ENCODE measurements at places on chromosomes 4 and X. TPM values are rescaled to one million over a fixed set of nuclear protein-coding genes. Genes with fewer than 3 reads are reported as not detected.

Gene DSPP
- not detected for total RNA-seq

Gene SMC1A
- 56.0 TPM for total RNA-seq

Gene RGS12
- 24.1 TPM for total RNA-seq

GRCh38 chr4:77310931-77311330 is 153.9 kb downstream of the CCNG2 start:
- no peak for ATAC-seq

DNA sequence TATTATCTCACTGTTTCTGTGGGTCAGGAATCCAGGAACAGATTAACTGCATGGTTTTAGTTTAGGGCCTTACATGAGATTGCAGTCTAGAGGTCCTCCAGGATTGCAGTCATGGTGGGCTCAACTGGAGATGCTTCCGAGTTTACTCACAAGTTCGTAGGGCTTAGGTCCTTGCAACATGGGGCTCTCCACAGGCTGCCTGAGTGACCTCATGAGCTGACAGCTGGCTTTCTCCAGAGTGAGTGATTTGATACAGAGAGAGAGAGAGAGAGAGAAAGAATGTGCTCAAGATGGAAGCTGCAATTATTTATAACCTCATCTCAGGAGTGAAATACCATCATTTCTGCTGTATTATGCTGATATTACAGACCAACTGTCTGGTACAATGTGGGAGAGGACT is 168.9 kb downstream of the GPAT3 start:
- ATAC-seq: no peak

DNA sequence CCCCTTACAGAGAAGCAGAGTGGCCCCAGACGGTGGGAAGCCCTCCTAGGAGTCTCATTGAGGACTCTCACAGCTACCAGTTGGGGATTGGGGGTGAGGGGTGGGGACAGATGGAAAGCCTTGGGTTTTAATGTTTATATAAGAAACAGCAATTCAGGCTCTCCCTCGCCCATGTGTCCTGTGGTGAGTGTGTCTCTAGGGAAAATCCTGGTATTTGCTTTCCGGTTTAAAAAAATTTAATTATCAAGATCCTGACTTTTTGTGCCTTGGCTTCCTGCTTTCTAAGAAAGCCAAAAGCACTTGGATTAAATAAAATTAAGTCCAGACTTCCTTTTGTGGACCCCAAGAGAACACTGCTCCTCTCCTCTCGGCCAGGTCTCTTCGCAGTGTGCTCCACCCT is 93.8 kb downstream of the SOWAHB start:
- no peak for ATAC-seq

DNA sequence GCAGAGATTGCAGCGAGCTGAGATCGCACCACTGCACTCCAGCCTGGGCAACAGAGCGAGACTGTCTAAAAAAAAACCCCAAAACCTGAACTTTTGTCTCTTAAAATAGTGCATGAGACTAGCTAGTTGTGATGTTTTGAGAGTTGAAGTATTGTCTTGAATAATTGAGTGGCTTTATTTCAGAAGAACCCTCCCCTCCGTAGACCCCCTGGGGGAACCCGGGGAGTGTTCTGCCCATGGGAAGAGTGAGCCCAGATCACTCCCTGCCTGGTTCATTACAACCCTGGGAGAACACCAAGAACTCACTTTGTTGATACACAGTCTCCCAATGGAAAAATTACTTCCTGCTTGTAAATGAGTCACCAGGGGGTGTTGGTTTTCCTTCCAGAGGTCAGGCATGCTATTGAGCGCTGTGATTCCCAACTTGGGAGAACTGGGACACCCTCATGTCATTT is 65.3 kb upstream of the SHISA3 start:
- ATAC-seq: peak; percentile 87

DNA sequence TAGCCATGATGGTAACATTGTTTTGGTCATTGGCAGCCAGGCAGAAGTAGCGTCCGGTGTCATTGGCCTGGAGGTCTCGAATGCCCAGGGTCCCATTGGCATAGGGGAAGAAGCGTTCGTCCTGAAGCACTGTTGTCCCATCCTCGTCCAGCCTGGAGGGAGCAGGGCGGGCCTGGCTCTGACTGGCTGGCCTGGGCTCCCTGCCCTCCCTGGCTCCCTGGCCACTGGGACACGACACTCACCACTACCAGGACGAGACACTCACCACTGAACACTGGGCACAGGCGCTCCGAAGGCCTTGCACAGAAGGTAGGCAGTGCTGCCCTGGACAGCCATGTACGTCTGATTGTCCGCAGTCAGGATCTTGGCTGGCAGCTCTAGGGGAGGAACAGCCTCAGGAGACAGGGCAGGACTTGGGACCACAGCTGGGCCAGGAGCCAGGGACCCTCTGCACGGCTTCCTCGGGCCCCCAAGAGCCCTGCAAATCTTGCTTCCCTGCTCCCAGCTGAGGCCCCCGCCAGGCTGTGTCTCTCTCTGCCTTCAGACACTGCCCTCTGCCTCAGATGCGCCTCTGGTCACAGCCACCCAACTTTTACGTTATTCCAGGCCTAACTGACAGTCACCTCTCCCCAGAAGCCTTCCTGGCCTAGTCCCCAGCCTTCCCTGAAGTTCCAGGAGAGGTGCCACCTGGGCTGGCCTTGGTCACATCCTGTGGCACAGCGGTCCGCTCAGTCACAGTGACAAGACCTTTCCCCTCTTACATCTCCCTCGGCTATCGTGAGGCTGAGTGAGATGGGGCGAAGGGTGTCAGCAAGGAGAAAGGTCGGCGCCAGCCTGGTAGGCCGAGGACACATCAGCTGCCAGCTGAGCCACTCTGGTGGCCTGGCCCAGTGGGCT is 17.1 kb downstream of the L1CAM start:
- no peak for ATAC-seq

DNA sequence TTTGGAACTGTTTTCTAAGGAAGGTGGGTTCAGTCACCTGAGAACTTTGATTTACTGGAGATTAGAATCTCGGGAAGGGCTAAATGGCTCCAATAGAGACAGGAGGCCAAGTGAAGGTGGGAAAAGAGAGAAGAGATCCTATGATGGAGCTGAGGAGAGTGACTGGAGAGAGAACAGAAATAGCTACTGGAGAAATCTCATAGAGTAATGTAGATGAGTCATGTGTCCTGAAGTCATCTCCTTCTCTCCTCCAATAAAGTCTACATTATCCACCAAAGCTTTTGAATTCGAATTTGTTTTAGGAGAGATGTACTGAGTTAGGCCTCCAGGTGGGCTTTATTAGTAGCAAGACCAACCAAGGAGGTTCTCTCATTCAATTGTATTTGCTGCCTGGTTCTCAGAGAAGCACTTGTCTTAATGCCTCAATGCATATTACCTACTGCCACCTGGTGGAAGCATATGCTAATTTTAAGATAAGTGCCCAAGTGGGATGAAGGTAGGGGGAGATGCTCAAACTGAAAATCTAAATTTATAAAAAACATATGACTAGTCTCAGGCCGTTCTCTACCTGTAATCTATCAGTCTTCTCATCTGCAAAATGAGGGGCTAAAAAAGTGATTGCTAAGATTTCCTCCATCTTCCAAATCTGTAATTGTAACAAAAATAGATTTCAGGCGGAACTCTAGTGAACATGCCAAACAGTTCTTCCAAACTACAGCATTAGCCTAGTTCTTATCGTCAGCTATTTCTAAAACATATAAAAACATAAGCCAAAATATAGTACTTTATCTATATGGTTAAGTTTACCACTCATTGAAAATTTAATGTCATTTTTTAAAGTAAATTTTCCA is 24.4 kb downstream of the TXK start:
- ATAC-seq: no peak

DNA sequence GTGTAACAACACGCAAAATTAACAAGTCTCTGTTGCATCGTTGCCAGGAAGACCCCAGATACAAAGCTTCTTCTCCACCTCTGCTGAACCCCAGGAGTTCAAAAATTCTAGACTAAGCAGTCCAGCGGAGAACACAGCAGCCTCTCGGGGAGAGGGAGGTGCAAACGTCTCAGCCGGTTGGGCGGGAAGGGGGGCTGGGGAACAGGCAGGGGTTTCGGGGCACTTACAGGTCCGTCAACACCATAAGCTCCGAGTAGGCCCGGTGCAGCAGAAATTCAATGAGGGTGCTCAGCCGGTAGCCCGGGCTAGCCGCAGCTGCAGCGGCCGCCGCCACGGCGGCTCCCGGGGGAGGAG is 394 bp downstream of the MED14 start:
- ATAC-seq: no peak

Measured in gastroesophageal sphincter (tissue), 4 donors.